ENCODE measurements at places on chromosomes 1 and 21. TPM values are rescaled to one million over a fixed set of nuclear protein-coding genes. Genes with fewer than 3 reads are reported as not detected.

DNA sequence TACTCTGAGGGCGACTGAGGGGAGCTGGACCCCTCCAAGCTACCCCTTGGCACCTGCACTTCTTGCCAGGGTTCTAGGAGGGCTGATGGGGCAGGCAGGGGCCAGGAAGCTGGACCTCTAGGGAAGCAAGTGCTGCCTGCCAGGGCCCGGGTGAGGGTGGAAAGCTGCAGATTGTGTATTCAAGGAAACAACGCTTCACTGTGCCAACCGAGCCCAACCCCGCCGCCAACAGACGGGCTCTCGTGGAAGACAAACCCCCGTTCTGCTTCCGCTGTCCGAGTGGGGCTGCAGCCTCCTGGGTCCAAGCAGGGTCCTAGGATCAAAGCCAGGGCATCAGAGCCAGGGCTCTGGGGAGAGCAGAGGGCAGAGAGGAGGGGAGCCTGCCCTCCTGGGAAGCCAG, 3.2 kb downstream of the EFHD2 start:
- no peak overlapping the region for H3K4me3 ChIP-seq
- H3K36me3 ChIP-seq = no peaks in the 10 kb centered on the region
- peaks cover 26% of the 10 kb centered on the region for H3K4me1 ChIP-seq
- H3K27ac ChIP-seq = no peak overlapping the region

CELF3 gene
- total RNA-seq = 0.42 TPM

DNA sequence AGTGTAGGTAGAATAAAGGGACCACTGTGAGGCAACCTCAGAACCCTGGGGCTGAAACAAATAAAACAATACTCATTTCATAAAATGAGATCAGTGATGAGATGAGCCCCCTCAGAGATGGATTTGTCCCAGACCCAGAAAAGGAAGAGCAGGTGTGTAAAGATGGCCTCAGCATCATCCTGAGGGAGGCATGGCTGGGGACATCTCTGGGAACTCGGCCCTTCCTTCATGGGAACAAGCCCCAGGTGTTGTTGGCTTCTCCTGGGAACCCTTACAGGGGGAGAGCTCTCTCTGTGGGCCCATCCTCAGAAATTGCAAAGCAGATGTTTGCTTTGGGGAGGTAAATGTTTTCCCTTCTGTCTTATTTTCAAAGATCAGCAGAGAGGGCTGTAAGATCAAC, 133.2 kb upstream of the USP24 start:
- H3K27ac ChIP-seq = no peak overlapping the region
- no peak overlapping the region for H3K4me3 ChIP-seq
- peaks cover 2% of the 10 kb centered on the region for H3K27me3 ChIP-seq
- H3K4me1 ChIP-seq = no peaks in the 10 kb centered on the region
- no peak for DNase-seq

RHOU gene
- 5.8 TPM for total RNA-seq

GRCh38 chr21:28148400-28149064, 844.1 kb downstream of the LTN1 start:
- no peak for DNase-seq
- H3K36me3 ChIP-seq = no peaks in the 10 kb centered on the region
- H3K4me3 ChIP-seq = no peak overlapping the region
- H3K4me1 ChIP-seq = no peaks in the 10 kb centered on the region

DNA sequence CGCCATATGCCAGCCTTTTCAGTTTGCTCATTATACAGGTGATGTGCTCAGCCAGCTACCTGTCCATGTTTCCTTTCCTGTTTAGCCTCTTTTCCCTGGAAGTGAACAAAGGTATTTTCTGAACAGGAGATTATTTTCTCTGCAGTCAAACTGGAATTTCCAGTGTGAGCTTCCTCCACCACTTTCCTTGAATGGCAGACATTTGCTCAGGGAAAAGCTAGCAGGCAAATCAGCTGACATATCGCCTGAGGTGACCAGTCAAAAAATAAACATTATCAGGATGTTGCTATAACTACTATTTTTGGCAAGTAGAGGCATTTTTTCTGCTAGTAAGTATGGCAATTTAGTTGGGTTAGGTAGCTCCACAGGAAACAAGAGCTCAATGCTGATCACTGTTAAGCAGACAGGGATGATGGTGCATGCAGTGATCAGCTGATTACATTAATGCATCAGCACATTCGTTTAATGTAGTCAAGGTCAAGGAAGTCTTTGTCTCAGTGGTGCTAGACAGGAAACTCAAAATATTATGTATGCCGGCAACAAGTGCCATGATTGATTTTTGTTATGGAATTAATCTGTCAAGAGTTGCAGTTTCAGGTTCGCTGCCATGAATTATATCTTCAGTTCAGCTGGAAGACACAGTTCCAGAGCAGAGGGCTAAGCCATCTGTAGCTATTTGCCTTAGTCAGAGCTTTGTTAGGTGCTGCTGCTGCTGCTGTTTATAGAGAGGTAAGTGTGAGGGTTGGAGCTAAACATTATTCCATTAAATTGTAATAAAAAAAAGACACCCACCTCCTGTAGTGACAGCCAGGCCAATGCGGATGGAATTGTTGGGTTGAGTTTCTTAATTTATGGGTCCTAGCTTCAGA, 179.7 kb upstream of the ST6GALNAC5 start:
- H3K36me3 ChIP-seq = no peaks in the 10 kb centered on the region
- no peak overlapping the region for H3K27ac ChIP-seq
- H3K27me3 ChIP-seq = no peaks in the 10 kb centered on the region
- no peak for DNase-seq

- no peak overlapping the region for H3K4me3 ChIP-seq
Observed at GRCh38 chr1:3638027-3638426, 11.9 kb downstream of the WRAP73 start.

GRCh38 chr21:45158491-45159423, 84.4 kb downstream of the ADARB1 start:
- H3K36me3 ChIP-seq = no peaks in the 10 kb centered on the region
- H3K27ac ChIP-seq = no peak overlapping the region
- H3K27me3 ChIP-seq = no peaks in the 10 kb centered on the region

- H3K4me3 ChIP-seq = no peak overlapping the region
Observed at GRCh38 chr1:60367532-60367931, 294.0 kb upstream of the C1orf87 start.

GRCh38 chr1:240484804-240485443, 127.0 kb downstream of the GREM2 start:
- no peak for DNase-seq
- H3K36me3 ChIP-seq = no peaks in the 10 kb centered on the region
- H3K4me1 ChIP-seq = no peaks in the 10 kb centered on the region
- H3K27ac ChIP-seq = no peak overlapping the region
- H3K4me3 ChIP-seq = no peak overlapping the region

DNA sequence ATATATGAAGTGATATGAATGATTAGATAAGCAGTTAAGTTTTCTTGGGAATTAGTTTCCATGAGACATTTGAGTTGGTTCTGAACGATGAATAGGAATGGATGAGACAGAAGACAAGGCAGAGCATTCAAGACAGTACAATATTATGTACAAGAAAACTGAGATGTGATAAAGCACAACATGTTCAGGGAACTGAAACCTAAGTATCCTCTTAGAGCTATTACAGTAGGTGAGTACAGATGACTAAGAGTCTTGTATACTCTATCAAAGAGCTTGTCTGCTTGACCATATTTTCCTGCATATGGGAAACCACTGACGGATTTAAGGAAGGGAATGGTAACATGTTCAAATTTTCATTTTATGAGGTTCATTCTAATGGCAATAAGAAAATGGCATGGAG, 61.6 kb downstream of the NME7 start:
- no peak overlapping the region for H3K4me3 ChIP-seq
- DNase-seq = no peak
- H3K4me1 ChIP-seq = peaks cover 32% of the 10 kb centered on the region
- peaks cover 2% of the 10 kb centered on the region for H3K36me3 ChIP-seq
- no peak overlapping the region for H3K27ac ChIP-seq
- H3K27me3 ChIP-seq = no peaks in the 10 kb centered on the region

GRCh38 chr1:68799096-68799495, 302.2 kb upstream of the DEPDC1 start:
- H3K4me3 ChIP-seq = no peak overlapping the region
- no peak overlapping the region for H3K27ac ChIP-seq
- no peak for DNase-seq
- no peaks in the 10 kb centered on the region for H3K4me1 ChIP-seq

DNA sequence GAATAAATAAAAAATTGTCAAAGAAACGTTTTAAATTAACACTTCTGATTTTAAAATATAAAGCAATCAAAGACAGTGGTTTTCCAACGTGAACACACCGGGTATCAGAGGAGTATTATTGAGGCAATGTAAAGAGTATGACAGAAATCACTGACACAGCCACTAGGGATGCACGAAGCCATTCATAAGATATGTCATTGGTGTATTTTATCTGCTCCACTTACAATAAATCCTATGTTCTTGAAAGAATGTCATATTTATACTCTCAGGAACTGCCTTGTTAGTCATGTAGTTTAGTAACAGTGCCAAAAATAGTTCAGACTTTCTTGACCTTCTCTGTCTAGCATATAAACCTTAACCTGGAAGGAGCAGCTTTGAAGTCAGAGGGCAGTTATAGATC, 835.0 kb upstream of the NCAM2 start:
- H3K4me3 ChIP-seq = no peak overlapping the region
- H3K36me3 ChIP-seq = peaks cover 6% of the 10 kb centered on the region
- DNase-seq = no peak
- no peaks in the 10 kb centered on the region for H3K27me3 ChIP-seq

GRCh38 chr1:150484861-150485260, 2.4 kb upstream of the TARS2 start:
- H3K27ac ChIP-seq = no peak overlapping the region
- H3K36me3 ChIP-seq = peaks cover 9% of the 10 kb centered on the region
- no peak for DNase-seq
- peaks cover 5% of the 10 kb centered on the region for H3K4me1 ChIP-seq
- no peaks in the 10 kb centered on the region for H3K27me3 ChIP-seq
- H3K4me3 ChIP-seq = no peak overlapping the region

DNA sequence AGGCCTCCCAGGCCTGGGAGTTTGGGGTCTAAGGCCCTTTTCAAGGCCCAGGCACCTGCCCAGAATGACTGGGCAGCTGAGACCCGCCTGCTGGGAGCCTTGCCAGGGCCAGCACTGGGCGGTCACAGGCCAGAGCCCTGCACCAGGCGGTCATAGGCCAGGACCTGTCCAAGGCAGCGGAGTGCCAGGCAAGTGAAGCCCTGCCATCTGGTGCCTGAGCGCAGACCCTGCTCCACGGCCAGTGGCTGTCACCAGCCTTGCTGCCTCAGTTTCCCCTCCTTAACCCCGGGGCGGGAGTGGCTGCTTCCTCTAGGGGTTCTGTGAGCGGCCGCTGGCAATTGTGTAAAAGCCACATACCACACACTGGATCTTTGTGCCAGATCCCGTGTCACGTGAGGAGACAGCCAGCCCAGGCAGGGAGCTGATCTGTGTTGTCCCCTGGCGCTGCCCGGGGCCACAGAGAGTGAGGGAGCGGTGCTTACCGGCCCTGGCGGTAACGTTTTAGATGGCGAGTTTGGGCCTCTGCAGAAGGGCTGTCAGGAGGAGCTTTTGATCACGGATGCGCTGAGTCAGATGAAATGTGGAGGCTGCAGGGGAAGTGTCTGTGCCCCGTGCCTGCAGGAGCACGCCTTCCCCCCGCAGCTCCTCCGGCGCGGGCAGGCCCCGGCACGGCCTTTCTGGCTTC, 4.6 kb downstream of the COL18A1 start:
- no peaks in the 10 kb centered on the region for H3K36me3 ChIP-seq
- H3K4me3 ChIP-seq = no peak overlapping the region
- DNase-seq = no peak
- H3K4me1 ChIP-seq = peaks cover 77% of the 10 kb centered on the region
- peak overlapping the region; percentile 89 for H3K27ac ChIP-seq
